ENCODE measurements at places on chromosomes 3 and 15.

DNA sequence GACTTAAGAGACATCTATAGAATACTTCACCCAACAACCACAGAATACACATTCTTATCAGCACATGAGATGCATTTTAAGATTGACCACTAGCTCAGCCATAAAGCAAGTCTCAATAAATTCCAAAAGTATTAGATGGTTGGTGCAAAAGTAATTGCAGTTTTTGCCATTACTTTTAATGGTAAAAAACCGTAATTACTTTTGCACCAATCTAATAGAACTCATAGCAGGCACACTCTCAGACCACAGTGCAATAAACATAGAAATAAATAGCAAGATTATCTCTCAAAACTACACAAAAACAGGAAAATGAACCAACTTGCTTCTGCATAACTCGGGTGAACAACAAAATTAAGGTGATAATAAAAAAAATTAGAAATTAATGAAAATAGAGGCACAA lies 33.7 kb upstream of the PPM1L start:
- DNase-seq = no peak

- DNase-seq = no peak
Observed at GRCh38 chr3:179026636-179027035, 45.0 kb downstream of the ZMAT3 start.

GRCh38 chr3:137202941-137203340 lies 245.2 kb downstream of the IL20RB start:
- no peak for DNase-seq

DNA sequence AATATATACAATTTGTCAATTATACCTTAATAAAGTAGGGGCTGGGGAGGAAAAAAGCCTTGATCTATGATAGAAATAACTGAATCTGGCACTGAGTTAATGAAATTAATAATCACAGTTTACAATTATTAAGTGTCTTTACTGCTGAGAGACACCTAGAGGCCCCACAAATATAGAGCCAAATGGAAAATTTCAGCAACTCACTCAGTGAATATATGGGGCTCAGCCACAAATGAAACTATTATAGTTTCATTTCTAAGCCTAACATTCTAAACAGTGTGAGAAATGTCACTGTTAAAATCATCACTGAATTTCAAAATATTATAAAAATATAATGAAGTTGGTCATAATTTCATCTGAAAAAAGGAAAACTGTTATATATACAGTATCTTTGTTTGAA lies 40.3 kb downstream of the GNB4 start:
- DNase-seq = no peak

- DNase-seq = no peak
Observed at GRCh38 chr3:187782006-187782405, 36.7 kb upstream of the BCL6 start.

DNA sequence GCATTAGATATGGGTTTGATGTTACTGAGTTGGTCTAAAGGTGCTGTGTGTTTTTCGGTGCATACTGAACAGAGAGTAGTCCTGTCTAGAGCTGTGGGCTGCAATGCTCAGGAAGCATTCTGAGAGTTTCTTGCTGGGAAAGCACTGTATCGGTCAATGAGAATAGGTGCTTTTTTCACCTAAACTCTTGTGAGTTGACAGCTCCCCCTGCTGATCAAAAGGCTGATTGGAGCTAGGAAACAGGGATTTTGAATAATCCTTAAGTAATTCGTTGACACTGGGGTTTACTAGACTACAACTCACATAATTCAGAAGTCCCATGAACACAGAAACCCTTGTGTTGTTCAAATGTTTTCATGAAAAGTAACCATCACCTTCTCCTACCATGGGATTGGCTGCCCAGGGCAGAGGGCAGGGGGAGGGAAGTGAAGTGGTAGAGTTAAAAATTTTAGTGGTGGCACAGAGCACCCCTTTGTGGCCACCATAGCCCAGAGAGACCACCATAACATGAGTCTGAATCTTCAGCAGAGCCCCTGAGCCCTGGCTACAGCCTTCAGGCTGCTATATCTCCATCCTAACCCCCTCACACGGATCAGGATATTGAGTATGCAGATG lies 13.0 kb upstream of the MANF start:
- peak; percentile 66 for DNase-seq

DNA sequence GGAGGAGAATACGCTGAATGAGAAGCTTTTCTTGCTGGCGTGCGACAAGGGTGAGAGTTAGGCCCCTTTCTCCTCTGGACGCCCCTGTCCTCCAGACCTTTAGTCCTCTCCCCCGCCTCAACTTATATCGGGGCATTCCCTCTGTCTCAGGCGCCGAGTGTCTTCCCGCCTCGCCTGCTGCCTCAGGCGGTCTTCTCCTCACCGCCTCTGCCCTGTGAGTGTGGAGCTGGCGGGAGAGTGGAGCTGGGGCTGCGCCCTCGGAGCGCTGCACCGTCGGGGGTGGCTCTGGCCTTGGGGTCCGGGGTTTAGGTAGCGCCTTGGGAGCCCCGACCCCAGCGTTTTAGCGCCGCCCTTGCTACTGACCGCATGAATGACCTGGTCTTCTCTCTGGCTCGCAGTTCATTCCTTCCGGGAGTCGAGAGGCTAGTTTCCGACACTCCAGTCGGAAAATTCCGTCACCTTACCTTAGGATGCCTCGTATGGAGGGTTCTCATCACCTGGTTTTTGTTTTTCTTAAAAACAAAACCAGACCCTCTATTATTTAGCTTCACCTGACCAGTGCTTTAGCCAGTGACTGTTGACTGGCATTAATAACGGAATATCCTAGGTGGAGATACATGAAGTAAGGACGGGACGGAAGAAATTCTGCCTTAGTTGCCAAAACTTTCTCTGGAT lies 985 bp downstream of the TRPC1 start:
- DNase-seq = peak; percentile 28

DNA sequence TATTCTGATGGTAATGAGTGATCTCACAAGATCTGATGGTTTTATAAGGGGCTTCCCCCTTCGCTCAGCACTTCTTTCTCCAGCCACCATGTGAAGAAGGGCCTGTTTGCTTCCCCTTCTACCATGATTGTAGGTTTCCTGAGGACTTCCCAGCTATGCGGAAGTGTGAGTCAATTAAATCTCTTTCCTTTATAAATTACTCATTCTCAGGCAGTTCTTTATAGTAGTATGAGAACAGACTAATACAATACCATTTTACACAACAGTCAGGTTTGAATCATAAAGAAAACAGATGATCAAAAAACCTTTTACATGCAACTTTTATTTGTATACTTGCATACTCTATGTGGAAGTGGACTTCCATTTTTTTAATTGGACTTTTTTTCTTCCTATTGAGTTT lies 46.7 kb upstream of the CBLB start:
- DNase-seq = no peak

- no peak for DNase-seq
Observed at GRCh38 chr3:159898147-159898546, 90.5 kb upstream of the IL12A start.

DNA sequence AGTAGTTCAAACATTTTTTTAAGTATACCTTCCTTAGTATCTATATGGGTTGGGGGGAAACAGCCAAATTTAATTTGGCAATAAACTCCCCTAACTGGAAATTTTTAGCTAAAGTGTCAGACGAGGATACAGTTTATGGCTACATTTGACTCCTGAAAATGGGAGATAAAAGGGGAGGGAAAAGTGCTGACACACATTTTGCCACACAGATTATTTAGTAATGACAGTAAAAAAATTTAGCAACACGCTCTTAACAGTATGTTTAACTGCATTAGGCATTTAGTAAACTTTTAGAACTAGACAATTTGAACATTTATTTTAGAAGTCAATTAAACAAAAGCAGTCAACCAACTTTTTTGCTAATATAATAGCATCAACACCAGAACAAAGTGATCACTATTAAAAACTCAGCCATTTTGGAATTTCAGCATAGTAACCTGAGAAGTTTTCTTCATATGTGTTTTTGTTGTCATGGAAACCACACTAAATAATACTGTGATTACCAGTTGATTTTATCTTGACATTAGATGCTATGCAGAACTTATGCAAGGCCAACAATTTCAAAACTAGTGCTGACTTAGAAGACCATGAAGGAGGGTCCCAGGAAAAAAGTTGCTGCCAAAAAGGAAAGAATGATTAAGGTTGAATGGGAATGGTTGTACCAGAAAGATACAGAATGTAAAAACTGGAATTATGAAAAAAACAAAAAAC lies 47.0 kb upstream of the TFG start:
- DNase-seq = no peak

Measured in stimulated activated naive CD8-positive, alpha-beta T cell treated with anti-CD3 and anti-CD28 coated beads, Interleukin-15, Interleukin-2, amounts not matched to agents 100 U/mL and 50 U/mL, for 24 hours (primary cell).